ENCODE measurements at places on chromosomes 3 and 15.

GRCh38 chr3:62238003-62238402, 135.3 kb downstream of the FEZF2 start:
- DNase-seq: no peak

DNA sequence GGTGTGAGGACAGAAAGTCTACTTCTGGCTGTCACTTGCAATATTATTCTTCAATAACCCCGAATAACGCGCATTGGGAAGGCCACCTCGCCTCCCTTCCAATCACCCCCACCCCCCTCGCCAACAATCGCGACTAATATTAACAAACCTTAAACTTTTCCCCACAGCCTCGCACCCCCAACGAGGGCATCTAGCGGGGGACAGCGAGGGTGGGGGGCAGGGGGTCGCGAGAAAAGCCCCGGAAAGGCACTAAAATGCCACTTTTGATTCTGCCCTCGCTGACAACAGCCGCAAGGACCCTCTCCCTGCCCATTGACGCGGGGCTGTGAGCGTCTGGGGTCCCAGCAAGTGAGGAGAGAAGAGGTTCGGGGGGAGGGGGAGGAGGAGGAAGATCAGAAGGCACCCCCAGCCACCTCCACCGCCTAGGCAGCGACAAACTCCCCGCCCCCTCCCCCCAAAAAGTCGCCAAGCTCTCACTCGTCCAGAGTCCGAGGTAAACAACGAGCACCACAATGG, 868 bp downstream of the SATB1 start:
- DNase-seq: no peak

DNA sequence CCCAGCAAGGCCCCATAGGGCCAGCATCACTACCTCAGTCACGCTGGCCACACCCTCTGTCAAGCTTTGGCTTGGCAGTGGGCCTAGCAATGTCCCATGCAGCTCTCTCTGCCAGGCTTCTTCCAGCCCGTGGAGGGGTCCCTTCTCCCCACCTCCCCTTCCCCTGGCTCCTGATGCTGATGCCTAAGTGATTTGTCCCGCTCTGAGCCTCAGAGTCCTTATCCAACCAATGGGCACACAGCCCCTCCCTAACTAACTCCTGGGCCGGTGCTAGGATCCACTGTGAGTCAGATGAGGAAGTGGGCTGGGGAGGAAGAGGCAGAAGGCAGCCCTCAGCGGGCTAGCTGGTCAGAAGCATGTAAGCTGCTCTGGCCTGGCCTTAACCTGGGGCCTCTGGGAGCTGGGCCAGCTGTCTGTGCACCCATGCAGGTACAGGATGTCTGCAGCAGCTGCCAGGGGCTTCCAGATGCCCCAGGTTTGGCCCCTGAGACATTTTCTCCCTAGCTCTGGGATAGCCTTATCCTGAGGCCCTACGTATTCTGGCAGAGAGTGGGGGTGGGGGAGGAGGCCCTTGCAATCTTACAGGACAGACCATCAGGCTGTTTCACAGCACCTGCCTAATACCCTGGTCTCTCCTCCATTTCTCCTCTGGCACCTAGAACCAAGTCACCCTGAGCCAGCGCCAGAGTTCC, 740 bp upstream of the ZBTB47 start:
- no peak for DNase-seq

- no peak for DNase-seq
Observed at GRCh38 chr3:71129611-71130431, 453.7 kb downstream of the FOXP1 start.

DNA sequence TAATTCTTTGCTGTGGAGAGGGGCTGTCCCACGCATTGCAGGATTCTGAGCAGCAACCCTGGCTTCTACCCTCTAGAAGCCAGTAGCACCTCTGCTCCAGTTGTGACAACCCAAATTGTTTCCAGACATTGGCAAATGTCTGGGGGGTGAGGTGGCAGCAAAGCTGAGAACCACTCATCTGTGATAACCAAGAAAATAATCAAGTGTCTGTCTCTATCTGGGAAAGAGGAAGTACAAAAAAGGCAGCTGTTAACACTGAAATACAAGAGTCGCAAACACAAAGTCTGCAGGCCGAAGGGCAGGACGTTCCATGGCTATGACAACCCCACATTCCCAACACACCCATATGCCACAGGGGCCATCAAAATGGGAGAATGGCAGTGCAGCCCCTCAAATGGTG, 42.2 kb upstream of the GNB5 start:
- DNase-seq: no peak

DNA sequence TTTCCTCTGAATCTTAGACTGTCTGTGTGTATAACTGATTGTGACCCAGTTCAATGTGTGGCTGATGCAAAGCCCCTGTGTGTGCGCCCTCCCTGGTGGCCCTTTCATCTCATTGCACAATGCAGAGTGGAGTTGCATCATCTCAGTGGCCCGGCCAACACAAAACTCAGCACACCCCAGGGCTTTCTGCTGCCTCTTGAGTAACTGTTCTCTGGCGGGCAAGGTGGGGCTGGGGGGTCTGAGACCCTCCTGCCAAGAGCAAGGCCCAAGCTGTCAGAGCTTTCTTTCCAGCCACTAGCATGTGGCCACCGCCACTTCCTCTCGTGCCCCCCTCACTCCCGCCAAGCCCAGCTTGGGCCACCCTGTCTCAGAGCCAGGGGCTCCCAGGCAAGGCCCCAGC, 80.7 kb upstream of the ALDH1L1 start:
- DNase-seq: no peak

GRCh38 chr15:82040862-82041261, 5.0 kb downstream of the MEX3B start:
- no peak for DNase-seq

- no peak for DNase-seq
Observed at GRCh38 chr3:168071591-168072322, 24.0 kb downstream of the GOLIM4 start.

DNA sequence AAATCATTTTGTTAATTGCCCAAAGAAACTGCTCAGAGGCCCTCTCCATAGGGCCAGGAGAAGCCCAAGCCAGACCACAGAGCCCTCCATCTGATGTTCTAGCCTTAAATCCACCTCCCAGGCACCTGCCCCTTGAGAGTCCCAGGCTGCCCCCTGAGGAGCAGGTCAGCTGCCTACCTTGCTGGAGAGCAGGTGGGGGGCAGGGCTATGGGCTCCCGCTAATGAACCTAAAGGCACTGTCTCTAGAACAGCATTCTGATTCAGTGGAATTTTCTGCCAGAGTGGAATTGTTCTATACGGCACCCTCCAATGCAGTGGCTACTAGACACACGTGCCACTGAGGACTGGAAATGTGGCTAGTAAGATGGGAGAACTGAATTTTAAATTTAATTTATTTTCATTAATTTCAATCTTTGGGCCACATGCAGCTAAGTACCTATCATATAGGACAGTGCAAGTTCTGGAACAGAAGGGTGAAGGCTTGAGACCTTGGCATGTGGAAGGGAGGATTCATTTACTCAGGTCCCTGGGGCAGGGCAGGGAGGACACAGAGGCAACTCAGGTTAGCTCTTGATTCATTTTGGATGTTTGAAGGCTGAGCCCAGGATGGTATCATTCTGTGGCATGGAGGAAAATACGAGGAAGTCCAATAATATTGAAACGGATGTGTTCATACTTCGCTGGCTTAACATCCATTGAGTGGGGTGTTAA, 11.4 kb downstream of the AMOTL2 start:
- DNase-seq: no peak

DNA sequence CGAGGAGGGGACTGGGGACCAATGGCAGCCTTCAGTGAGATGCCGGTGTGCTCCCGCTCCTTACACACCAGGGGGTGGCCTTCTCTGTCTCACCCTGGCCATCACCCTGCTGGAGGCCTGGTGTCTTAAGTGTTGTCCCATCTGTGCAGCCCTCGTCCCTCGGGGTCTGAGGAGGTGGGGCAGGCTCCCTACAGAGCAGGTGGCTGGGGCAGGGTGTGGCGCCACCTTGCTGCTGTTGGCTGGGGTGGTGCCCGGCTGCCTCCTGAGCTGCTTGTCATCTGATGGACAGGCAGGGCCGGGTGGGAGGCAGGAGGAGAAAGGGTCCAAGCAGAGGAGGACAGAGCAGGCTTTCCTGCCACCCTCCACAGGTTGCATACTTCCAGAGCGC, 25.9 kb downstream of the PTPN23 start:
- no peak for DNase-seq

GRCh38 chr3:17749281-17749680, 6.8 kb upstream of the TBC1D5 start:
- no peak for DNase-seq

DNA sequence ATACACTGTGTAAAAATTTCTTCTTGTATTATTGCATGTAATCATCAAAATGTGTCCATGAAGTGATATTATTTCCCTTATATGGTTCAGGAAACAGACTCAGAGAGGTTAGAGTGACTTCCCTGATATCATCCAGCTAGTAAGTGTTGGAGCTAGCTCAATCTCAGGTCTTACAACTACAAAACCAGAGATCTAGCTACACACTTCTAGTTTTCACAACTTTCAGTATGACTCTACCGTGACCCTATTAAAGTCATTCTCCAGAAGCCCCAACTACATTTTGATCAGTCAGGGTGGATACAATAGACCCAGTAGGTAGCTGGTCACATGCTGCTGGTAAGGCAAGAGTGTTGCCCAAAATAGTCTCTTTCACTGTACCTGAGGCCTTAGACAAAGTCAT, 165.3 kb downstream of the GOLIM4 start:
- DNase-seq: no peak

DNA sequence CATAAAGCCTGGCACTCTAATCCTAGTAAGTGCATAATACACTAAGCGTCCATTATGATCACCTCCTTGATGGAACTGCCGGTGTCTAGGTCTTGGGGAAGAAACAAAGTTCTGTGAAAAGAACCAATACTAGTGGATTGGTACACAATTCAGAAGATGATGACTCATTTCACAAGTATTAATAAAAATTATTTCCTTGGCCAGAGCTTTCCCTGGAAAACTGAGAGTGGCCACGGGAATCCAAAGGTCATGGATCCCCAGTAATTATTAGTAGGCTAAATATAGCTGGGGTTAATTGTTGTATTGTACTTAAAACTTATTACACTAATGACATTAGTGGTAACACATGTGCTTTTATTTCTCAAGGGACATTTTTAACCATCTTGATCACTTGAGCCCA, 808.0 kb upstream of the NR2F2 start:
- DNase-seq: no peak

DNA sequence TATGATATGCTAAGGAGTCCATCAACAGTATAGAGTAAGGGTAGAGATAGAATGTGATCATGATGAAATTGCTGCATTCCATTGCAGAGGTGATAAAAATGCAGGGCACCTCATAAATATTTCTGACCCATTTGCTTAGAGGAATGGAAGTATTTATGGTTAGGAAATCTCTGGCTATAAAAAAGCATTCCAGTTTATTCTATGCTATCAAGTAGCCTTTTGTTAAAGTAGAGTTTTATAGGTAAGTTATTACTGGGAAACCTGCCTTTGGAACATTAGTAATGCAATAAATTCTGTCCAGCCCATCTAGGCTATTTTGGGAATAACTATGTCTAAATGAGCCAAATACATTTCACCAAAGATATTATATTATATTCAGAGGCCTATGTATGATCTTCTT, 19.8 kb upstream of the STRIT1 start:
- no peak for DNase-seq

- no peak for DNase-seq
Observed at GRCh38 chr3:11536132-11536935, 107.4 kb downstream of the VGLL4 start.

DNA sequence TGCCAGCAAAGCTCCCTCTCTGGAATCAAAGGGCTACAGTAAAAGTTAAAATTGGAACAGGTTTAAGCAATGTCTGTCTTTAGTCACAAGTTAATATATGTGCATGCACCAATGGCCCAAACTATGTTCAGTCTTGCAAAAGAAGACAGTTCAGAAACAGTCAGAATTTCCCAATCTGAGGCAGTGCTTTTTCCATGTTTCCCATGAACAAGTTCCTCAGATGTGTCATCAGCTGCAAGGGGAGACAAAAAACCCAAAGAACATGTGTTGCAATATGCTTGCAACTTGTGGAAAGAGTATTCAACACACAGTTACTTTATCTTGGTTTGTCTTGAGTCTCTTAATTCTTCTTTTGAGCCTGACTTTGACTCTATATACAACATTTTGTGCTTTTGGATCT, 148.4 kb downstream of the USP13 start:
- no peak for DNase-seq

DNA sequence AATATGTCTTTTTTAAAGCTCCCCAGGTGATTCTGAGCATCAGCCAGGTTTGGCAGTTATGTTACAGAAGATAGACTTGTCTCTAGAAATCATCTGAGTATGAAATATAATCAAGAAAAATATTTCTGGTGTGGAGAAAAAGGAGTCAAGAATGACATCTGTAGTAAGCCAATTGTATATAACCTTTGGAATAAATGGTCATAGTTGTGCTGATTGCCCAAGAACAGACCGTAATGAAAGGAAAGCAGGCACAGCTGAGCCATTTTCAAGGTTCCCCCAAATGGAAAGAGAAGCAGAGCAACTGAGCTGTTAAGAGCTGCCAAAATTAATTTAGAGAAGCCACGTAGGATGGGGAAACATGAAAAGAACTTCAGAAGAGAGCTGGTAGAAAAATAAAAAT, 26.6 kb downstream of the GOLM2 start:
- no peak for DNase-seq

- no peak for DNase-seq
Observed at GRCh38 chr3:102179326-102180177, 255.3 kb upstream of the ZPLD1 start.

- DNase-seq: no peak
Observed at GRCh38 chr15:58442122-58442521, 10.3 kb downstream of the LIPC start.

GRCh38 chr15:85689729-85690128, 105.0 kb downstream of the KLHL25 start:
- peak; percentile 59 for DNase-seq

- DNase-seq: no peak
Observed at GRCh38 chr15:99703603-99704443, 29.4 kb downstream of the LYSMD4 start.

DNA sequence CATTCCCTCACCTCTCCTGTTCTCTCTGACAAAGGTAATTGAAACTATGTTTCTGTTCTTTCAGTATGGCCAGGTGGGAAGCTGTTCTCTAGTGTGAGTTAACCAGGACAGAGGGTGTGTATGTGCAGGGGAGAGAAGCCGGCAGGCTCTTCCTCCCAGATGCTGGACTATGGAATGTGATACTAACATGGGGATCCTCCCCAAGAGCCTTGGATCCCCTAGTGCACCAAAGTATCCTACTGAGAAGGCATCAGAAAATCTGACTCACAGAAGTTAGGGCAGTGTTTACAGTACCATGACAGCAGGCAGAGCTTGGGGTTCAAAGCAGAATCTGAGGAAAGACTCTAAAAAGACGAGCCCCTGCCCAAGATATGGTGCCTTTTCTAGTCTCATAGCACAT, 123.1 kb downstream of the APBA2 start:
- no peak for DNase-seq

- DNase-seq: no peak
Observed at GRCh38 chr3:51887620-51888019, 12.2 kb upstream of the IQCF5 start.
